MCF 10A (cell line): ENCODE measurements at places on chromosomes 12 and 14.
A peak's percentile ranks its signal among the peaks of the same experiment; 100 is the strongest.

- no peak for DNase-seq
Observed at GRCh38 chr12:118190266-118190665, 54.3 kb downstream of the PEBP1 start.

DNA sequence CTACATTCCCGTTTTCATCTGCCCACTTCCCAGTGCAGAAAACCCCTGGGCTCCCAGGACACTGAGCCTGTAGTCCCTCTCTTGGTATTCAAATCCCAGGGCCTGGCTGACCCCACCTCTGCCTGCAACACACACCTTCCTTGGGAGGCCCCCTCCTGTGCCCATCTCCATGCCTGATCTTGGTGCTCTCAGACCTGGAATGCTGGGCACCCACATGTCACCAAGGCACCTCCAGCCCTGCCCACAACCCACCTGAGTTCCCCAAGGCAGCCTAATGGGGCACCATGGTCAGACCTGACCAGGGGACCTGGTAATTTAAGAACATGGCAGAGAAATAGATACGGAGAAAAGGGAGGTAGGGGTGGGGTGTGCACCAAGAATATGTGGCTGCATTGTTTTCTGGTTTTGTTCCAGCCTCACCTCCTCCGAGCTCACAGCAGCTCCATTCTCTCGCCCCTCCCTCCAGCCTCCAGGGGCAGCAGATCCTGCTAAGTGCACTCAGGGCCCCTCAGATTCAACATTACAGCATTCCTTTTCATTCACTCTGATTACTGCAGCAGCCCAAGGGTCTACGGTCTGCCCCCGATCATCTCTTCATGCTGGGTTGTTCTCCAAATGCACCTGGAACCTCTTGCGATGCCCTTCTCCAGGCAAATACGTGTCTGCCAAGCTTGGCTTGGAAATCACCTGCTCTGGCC, 9.2 kb upstream of the HSP90AA1 start:
- no peak for DNase-seq

GRCh38 chr12:2453761-2454090, 341.0 kb upstream of the FKBP4 start:
- no peak for DNase-seq

GRCh38 chr12:118689793-118690192, 291.5 kb upstream of the SRRM4 start:
- DNase-seq = no peak

DNA sequence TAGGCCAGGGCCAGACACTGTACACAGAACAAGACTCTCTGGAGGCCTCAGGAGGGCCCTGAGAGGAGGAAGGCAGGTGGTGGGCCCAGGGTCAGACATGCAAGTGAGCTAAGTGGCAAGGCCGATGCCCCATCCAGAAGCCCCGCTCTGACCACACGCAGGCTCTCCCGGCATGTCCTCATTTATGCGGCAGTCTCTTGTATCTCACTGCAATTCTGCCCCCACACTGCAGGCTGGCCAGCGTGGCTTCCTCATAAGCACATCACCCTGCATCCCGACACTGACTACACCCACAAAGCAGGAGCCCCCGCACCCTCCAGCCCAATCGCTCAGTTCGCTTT, 17.5 kb downstream of the SSH1 start:
- no peak for DNase-seq

- no peak for DNase-seq
Observed at GRCh38 chr14:86243158-86243557, 713.2 kb downstream of the FLRT2 start.

DNA sequence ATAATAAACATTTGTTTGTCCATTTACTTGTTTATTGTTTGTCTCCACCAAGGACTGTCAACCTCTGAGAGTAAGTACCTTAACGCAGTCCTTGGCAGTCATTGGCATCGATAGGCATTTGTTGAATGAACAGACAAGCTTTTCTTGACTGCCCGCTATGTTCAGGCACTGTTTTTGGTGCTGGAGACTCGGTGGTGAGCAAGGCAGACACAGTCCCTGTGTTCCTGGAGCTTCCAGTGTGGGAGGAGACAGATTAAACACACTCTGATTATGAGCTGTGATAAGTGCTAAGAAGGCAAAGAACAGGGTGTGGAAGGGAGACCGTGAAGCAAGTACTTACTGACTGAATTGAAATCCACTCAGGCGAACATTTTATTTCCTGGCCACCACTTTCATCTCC, 1.2 kb downstream of the ATP6V0A2 start:
- DNase-seq = peak; percentile 14

- DNase-seq = no peak
Observed at GRCh38 chr14:25350802-25351201, 300.9 kb upstream of the STXBP6 start.

DNA sequence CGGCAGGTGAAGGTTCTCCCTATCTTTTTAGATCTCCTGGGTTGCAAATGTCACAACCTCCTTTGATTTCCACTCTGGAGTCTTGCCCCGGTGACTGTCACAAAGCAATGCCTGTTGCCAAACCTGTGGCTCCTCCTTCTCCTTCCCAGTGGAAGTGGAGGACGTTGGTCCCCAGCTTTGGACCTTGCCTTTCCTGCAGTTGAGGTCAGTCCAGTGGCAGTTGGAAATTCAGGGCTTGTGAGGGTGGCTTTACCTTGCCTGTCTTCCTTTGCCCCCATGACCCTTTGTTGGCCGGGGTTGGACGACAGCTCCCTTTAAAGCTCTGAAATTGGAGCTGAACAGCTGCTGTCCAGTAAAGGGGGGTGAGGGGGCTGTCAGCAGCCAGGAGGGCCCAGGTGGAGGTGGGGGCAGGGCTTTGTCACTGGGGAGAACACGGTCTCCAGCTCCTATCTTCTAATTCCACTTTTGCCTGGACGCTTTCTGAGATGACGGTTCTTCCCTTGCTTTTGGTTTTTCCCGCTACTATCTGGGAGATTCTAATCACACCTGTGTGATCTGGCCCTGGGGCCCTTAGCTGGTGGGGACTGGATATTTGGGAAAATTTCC, 4.1 kb downstream of the TEAD4 start:
- no peak for DNase-seq

- DNase-seq = peak; percentile 12
Observed at GRCh38 chr12:132466241-132467201, 23.4 kb upstream of the FBRSL1 start.

GRCh38 chr12:58934528-58934927, 14.2 kb upstream of the LRIG3 start:
- DNase-seq = no peak

DNA sequence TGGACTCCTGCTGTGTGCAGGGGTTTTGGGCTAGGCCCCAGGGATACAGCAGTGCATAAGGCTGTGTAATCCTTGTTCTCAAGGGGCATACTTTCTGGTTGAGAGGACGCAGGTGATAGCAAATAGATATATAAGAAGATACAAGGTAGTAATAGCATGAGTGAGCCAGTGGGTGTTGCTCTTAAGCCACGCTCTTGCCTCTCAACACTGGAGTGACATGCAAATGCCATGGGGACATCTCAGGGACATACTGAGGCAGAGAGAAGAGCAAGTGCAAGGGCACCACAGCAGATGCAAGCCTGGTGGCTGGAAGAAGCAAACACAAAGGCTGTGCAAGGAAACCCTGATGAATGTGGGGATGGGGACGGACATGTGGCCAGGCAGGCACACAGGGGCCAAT, 223.3 kb downstream of the CHST11 start:
- peak; percentile 21 for DNase-seq

DNA sequence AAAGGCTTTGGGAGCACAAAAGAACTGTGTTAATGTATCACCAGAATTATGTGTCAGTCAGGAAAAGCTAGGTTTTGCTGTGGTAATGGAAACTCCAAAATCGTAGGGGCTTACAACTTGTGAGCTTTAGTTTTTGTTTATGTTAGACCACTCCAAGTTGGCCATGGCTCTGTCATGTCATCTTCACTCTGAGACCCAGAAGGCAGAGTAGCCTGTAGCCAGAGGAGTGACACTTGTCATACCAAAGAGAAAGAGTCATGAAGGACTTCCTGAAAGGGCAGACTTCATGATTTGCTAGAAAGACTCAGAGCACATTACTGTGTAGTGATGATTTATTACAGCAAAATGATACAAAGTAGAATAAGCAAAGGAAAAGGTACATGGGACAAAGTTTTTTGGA, 133.6 kb upstream of the SSTR1 start:
- no peak for DNase-seq

GRCh38 chr14:36579573-36580140, 2.8 kb downstream of the NKX2-8 start:
- DNase-seq = no peak

DNA sequence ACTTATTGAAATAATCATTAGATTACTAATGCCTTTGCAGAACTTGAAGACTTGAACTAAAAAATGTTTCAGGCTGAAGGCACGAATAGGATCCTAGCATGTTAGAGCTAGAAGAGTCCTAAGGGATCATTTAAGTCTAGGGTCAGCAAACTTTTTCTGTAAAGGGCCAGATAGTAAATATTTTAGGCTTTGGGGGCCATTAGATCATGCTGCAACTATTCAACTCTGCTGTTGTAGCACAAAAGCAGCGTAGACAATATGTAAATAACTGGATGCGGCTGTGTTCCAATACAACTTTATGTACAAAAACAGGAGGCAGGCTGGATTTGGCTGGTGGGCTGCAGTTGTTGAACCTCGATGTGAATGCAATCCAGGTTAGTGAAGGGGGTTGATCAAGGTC, 221.7 kb downstream of the ATP23 start:
- no peak for DNase-seq

DNA sequence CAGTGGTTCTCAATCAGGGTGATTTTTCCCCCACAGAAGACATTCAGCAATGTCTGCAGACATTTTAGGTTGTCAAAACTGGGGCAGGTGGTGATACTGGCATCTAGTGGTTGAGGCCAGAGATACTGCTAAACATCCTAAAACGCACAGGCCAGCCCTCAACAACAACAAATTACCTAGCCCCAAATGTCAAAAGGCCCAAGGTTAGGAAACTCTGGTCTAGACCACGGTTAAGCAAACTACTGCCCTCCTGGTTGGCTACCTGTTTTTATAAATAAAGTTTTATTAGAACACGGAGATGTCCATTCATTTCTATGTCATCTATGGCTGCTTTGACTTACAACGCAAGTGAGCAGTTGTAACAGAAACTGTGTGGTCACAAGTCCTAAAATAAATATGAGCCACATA, 186.7 kb downstream of the EFCAB11 start:
- peak; percentile 51 for DNase-seq

DNA sequence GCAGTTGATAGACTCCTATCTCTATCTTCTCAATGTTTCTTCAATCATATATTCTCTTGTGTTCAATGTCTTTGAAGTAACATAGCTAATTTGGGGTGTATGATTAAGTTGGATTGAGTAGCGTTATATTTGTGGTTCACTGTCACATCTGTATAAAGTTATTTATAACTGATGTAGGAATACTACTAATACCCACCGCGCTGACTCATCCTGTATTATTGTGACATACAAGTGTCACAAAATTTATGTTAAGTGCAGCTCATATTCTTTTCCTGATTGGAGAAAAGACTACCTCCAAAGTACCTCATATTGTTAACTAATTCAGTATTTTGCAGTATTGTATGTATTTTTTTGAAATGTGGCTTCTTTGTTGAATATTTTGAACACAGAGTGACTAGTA, 940.8 kb downstream of the SLC6A15 start:
- peak; percentile 18 for DNase-seq

DNA sequence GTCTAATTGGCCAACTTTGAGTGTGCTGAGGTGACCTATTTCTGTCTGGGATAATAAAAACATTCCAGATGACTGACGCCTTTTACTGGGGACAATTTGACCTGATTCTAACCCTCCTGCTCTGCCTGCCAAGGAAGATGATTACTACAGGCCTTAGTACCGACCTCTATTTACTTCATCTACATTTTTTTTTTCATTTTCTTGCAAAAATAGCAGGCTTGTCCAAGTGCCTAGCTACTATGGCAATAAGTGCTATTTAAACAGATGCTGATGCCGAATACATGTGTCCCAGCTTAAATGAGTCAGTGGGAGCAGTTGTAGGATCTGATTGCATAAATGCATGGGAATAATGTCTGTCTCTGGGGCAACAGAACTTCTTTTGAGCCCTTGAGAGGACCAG, 254.3 kb downstream of the RGS6 start:
- DNase-seq = no peak

- no peak for DNase-seq
Observed at GRCh38 chr14:55964091-55964490, 154.1 kb upstream of the PELI2 start.

DNA sequence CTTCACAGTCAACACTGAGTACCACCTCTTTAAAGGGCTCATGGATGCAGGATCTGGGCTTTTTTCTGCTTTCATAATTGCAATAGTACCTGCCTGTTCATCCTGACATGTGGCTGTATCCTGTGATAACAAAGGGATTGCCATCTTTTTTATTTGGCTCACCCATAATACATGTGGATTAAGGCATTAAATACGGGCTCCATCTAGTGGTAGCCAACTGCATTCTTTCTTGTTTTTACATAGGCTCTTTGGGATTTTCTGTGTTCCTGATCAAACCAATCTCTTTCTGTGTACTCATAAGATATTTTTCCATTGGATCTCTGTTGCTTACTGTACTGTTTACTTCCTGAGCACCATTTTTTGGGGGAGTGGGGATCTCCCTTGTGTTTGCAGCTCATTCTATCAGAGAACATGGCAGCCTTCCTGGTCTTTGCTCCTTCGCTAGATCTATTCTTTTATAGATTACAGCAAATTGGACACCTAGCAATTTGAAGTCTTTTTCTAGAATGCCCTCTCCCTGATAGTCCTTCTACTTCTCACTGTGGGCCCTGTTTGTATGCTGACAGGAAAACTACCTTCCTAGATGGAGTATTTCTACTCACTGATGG, 723.4 kb upstream of the MDGA2 start:
- peak; percentile 51 for DNase-seq

DNA sequence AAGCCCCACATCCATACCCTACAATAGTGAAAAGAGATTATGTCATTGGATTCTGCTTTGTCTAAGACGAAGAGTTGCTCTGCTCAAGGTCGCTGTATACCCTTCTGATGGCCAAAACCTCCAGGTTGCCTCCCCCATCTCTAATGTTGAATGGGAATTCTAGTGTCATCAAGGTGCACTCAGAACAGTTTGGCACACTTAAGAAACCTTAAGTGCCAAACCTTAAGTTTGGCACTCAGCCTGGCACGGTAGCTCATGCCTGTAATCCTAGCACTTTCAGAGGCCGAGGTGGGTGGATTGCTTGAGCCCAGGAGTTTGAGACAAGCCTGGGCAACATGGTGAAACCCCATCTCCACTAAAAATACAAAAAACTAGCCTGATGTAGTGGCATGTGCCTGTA, 1245.6 kb upstream of the SEL1L start:
- DNase-seq = no peak

DNA sequence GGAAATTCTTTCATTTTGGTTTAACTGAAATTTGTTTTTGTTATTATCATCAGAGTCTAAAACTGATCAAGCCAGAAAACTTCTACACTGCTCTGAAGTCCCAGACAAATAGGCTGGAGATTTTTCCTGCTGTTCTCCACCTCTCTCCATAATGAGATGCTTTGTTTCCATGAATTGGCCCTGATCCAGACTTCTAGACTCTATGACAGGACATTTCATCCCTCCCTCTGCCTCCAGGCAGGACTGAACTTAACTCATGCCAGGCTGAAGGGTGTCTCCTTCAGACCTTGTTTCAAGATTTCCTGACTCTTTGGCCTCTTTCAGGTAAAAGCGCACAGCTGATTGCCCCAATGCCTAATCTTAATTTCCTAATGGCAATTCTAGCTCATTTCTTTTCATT, 69.1 kb upstream of the HOXC13 start:
- DNase-seq = peak; percentile 63

- peak; percentile 79 for DNase-seq
Observed at GRCh38 chr12:132356691-132357622, 27.6 kb upstream of the GALNT9 start.

- peak; percentile 21 for DNase-seq
Observed at GRCh38 chr14:72544615-72545387, 349.1 kb downstream of the DPF3 start.
